Naive thymus-derived CD8-positive, alpha-beta T cell (primary cell): ENCODE measurements at places on chromosomes 1 and 21. TPM values are rescaled to one million over a fixed set of nuclear protein-coding genes. Genes with fewer than 3 reads are reported as not detected.
A peak's percentile ranks its signal among the peaks of the same experiment; 100 is the strongest.

PGBD5 gene
- total RNA-seq: not detected

DNA sequence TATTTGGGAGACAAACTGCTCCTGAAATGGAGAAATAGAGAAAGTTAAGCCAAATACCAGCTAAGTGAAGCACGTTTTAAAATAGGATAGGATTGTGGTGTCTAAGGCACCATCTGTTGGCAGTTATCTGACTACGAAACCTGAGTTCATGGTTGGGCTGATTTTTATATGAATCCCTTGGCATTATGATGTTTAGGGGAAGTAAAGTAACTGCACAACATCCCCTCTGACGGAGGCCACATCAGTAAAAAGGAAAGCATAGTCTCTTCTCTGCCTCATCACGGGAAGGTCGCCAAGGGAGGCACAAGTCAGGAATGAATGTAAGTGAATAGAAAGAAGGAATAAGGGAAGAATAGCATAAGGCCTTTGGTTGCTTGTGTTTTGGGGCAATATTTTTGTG, 128.0 kb downstream of the PRRX1 start:
- DNase-seq: no peak

- no peak for DNase-seq
Observed at GRCh38 chr1:81597720-81598426, 202.9 kb upstream of the ADGRL2 start.

GRCh38 chr1:23444104-23444533, 19.6 kb upstream of the TCEA3 start:
- DNase-seq: no peak

- no peak for DNase-seq
Observed at GRCh38 chr21:45586289-45586858, 44.1 kb upstream of the SLC19A1 start.

DNA sequence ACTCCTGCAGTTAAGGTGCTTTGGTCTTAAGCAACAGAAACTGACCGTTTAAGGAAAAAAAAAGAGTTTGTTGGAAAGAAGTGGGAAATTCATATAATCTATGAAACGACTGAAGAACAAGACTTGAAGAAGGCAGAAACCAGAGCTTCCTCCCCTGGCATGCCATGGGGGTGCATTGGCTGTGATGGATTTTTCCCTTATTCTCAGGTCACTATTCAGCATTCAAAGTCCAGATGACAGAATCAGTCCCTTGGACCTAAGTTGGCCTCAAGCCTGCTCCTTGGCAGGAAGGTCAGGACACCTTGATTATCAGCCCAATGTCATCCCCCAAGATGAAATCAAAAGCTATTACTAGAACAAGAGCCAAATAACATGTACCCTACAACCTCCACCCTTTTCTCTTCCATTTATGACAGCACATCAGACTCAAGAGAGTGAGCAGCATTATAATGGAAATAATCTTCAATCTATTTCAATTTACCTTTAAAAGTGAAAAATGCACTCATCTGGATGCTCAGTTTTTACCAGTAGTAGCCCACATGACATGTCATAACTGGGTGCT, 15.8 kb upstream of the TMEM9 start:
- no peak for DNase-seq

- peak; percentile 60 for DNase-seq
Observed at GRCh38 chr1:30759718-30760281, 2.2 kb upstream of the LAPTM5 start.

NCF2 gene
- total RNA-seq: 0.91 TPM

PPCS gene
- total RNA-seq: 71.0 TPM

- DNase-seq: no peak
Observed at GRCh38 chr1:204623894-204624361, 61.6 kb downstream of the LRRN2 start.

OLFML3 gene
- total RNA-seq: 0.49 TPM

- no peak for DNase-seq
Observed at GRCh38 chr1:113538225-113538624, 147.9 kb downstream of the MAGI3 start.

CDCA8 gene
- total RNA-seq: 1.4 TPM

C1QC gene
- total RNA-seq: 1.5 TPM

OR2T11 gene
- total RNA-seq: not detected

KCND3 gene
- total RNA-seq: not detected

DNA sequence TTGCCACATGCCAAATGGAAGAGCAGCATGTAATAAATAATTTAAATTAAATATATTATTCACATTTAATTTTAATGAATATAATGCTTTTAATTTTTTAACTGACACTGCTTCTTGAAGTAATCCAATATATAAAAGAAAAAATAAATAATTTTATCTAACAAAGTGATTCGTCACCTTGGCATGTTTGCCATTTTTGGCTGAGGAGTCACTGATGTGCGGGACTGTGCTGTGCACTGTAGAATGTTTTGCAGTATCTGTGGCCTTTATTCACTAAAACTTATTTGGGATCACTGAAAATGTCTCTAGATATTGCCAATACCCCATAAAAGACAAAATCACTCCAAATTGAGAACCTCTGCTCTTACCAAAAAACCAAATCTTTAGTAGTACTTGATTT, 807.8 kb downstream of the BRINP3 start:
- no peak for DNase-seq

EDARADD gene
- total RNA-seq: 0.38 TPM

- DNase-seq: no peak
Observed at GRCh38 chr1:227192163-227192562, 126.1 kb downstream of the CDC42BPA start.

DNA sequence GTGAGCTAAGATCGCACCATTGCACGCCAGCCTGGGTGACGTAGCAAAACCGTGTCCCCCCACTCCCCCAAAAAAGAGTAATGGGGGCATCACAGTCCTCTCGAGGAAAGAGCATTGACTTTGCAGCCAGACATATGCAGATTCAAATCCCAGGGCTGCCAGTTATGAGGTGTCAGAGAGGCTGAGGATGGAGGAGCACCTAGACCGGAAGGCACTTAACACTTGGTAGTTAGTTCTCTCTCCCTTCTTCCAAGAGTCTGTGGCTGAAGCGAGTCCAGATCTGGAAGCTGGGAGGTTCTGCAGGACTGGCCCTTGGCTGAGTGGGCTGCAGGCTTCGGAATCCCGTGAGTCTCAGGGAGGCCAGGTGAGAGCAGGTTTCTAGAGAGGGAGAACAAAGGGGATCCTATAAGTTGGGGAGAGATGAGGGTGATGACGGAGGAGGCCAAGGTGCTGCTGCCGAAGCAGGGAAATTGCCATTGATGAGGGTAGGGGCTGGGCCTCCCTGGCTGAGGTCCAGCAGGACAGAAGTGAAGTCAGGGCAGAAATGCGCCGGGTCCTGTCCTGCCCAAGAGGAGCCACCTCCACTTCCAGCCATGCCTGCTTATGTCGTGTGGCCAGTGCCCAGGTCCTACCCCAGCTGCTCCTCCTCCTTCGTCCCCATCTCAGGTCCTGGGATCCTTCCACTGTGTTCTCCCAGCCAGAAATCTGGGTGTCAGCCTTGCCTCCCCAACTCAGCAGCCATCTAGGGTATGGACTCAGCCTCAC, 13.3 kb upstream of the SPOCD1 start:
- DNase-seq: no peak

GRCh38 chr1:198772626-198773025, 133.8 kb downstream of the PTPRC start:
- DNase-seq: no peak

DNA sequence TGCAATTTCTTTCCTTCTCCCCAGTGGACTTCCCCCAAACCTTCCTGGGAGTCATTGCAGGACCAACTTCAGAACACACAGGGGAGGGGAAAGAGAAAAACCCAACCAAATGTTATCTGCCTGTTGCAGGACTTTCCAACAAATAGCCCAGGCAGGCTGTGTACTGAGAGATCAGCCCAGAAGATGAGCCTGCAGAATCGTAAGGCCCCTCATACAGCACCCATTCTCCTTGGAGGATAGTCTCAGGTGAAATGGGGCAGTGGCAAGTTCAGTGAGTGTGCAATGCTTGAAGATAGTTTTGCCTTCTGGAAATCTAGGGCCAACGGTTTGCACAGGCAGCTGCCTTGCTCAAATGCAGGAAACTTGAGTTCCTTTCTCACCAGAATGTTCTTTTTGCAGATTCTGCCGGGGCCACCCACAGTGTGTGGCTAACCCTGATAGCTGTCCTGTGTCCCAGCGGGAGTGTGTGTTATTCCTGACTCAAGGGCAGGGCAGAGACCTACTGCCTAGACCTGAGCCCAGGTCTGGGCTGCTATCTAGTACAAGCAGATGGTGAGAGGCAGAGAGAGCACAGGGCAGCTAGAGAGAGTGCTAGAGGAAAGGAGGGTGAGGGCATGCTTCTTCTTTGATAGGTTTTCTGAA, 48.8 kb downstream of the GADD45A start:
- DNase-seq: no peak

TSPAN1 gene
- not detected for total RNA-seq

DNA sequence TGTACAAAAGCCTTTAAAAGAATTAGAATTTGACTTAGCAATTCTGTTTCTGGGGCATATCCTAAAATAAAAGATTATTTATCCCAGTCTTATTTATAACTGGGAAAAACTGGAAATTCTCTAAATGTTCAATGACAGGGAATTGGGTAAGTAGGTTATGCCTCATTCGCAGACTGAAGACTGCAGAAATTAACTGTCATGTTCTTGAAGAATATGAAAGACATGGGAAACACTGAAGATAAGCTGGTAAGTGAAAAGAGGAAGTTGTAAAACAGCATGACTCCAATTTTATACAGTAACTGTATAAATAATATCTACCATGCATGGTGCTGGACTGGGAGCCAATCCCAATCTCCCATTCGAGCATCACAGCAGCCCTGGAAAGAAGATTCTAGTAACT, 50.6 kb upstream of the SLC2A1 start:
- no peak for DNase-seq

KCNA2 gene
- 0.22 TPM for total RNA-seq

- DNase-seq: no peak
Observed at GRCh38 chr1:110285316-110285715, 53.9 kb upstream of the RBM15 start.

GRCh38 chr21:24617819-24618218, 989.5 kb downstream of the MRPL39 start:
- DNase-seq: no peak

- no peak for DNase-seq
Observed at GRCh38 chr1:54459140-54459539, 52.9 kb upstream of the SSBP3 start.

DNA sequence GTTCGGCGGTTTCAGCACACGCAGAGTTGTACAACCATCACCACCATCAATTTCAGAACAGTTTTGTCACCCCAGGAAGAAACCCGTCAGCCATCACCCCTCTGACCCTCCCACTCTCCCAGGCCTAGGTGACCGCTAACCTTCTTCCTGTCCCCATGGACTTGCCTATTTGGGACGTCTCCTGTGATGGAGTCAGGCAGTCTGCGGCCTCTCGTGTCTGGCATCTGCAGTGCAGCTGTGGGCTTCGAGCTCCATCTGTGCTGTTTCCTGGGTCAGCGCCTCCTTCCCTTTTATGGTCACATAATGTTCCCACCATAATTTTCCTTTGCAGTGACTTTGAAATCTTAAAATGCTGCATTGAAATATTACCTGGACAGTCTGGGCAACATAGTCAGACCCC, 24.4 kb downstream of the SLC45A1 start:
- no peak for DNase-seq

GRCh38 chr1:45721207-45721606, 29.2 kb downstream of the IPP start:
- DNase-seq: no peak

MTOR gene
- total RNA-seq: 45.9 TPM

OR10T2 gene
- not detected for total RNA-seq

DNA sequence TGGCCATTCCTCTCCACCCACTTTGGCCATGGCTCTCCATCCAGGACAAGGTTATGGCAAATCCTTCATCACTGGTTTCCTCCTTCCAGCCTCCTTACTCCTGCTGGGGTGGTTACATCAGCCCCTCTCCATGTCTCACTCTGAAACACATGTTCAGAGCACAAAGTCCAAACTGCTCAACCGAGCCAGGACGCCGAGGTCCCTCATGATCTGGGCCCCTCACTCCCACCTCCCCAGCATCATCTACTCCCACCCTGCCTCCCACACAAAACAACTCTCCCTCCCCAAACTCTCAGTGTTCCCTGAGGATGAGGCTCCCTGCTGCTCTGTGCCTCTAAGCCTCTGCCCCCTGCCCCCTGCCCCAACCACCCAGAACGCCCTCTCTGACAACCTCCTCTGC, 33.3 kb upstream of the ZBTB40 start:
- no peak for DNase-seq

ETNK2 gene
- 4.2 TPM for total RNA-seq

GPR37L1 gene
- total RNA-seq: not detected

DNA sequence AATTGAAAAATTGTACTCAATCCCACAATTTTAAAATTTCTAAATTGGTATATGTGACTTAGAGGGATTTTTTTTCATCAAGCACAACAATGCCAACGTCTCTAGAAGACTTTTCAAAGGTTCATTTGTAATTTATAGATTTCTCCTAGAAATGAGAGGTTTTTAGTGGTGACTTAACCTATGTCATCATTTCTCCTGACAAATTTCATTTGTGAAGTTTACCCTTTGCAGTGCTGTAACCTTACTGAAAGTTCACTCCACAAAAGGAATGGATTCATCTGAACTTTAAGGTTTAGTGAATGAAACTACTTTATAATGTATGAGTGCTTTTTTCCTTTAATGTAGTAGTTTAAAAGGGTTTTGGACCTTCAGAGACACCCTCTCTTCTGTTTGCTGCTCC, 16.1 kb downstream of the RBM15 start:
- no peak for DNase-seq

OTUD3 gene
- 16.4 TPM for total RNA-seq

- DNase-seq: no peak
Observed at GRCh38 chr21:45385549-45386050, 19.4 kb upstream of the COL18A1 start.

SIPA1L2 gene
- 0.16 TPM for total RNA-seq

DNA sequence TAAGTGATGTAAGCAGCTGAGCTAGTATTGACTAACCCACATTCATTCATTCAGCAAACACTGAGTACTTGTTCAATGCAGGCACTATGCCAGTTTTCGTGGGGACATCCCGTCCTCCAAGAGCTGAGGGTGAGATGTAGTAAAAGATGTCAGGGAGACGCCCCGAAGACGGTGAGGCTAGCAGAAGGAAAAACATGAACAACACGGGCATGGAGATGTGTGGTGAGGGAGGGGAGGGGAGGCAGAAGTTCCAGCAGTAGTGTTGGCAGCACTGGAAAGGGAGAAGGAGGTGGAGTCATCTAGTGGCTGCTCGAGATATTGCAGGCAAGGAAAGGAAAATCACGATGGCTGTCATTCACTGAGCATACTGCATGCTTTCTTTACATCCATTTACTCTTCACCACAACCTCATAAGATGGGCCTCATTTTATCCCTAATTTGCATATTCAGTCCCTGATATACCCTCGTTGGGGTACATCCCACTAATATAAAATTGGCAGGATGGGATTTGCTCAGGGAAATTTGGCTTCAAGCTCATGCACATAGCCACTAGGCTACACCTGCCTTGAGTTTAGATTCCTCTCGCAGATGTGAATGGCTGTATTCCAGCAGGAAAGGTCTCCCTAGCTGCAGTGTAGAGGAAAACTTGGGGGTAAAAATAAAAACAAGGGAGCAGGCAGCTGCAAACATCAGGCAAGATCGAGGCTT, 14.5 kb downstream of the PDZK1IP1 start:
- peak; percentile 32 for DNase-seq
